ENCODE measurements at places on chromosomes 2 and 18. TPM values are rescaled to one million over a fixed set of nuclear protein-coding genes. Genes with fewer than 3 reads are reported as not detected.

The DTNA gene
- total RNA-seq = 0.33 TPM

The SPEG gene
- 0.35 TPM for total RNA-seq

The TMEM247 gene
- total RNA-seq = not detected

The SLC16A14 gene
- 0.52 TPM for total RNA-seq

The TRAK2 gene
- total RNA-seq = 19.2 TPM

DNA sequence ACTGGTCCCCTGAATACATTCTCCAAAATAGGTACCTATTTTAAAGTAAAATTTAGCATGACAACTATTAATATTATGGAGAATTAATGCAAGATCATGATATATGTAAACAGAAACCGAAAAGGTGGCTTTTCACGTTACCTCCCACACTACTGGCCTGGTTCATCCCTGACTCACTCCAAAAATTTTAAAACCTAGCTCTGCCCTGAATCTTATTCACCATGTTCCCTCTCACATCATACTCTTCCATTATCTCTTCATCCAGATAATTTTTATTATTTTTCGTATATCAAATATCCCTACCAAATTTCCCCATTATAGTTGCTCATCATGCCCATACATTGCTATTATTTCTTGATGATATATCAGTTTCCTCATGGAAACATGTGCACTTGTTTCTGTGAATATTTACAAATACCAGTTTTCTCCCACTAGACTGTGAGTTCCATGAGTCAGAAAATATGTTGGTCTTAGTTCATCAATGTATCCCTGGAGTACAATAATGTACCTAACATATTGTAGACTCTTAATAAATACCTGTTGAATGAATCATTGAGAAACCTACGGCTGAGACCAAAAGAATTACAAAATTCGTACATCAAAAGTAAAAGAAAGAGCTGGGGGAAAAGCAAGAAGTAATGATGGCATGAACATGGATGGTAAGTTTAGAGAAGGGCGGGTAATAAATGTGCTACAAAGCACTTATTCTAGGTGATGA, 360.1 kb upstream of the CHAC2 start:
- H3K36me3 ChIP-seq = no peaks in the 10 kb centered on the region
- no peaks in the 10 kb centered on the region for H3K27me3 ChIP-seq
- H3K27ac ChIP-seq = no peak overlapping the region

DNA sequence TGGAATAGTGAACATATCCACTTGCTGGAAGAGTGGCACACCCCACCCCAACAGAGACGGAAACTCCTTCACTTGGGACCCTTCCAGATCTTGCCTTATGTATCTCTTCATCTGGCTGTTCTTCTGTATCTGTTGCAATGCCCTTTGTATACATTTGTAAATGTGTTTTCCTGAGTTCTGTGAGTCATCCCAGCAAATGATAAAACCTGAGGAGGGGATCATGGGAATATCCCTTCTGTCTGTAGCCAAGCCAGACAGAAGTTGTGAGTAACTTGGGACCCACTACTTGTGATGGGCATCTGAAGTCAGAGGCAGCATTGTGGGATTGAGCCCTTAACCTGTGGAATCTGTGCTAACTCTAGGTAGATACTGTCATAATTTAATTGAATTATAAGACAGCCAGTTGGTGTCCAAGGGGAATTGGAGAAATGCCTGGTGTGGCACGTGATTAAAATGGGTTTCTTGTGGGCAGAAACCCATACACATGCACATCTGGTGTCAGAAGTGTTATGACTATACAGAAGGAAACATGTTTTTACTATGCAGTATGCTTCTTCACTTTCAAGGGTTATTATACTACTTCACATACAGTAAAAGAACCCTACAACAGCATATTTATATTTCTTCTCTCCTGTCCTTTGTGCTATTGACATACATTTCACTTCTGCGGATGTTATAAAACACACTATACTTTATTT, 32.3 kb upstream of the TMEM247 start:
- H3K27me3 ChIP-seq = peaks cover 3% of the 10 kb centered on the region
- no peaks in the 10 kb centered on the region for H3K36me3 ChIP-seq
- H3K4me1 ChIP-seq = no peaks in the 10 kb centered on the region
- H3K27ac ChIP-seq = no peak overlapping the region

GRCh38 chr2:223797037-223797436, 40.3 kb downstream of the AP1S3 start:
- no peaks in the 10 kb centered on the region for H3K27me3 ChIP-seq
- DNase-seq = no peak
- no peak overlapping the region for H3K4me3 ChIP-seq
- H3K36me3 ChIP-seq = no peaks in the 10 kb centered on the region
- H3K4me1 ChIP-seq = peaks cover 3% of the 10 kb centered on the region

GRCh38 chr18:4640349-4641012, 185.4 kb upstream of the DLGAP1 start:
- H3K27ac ChIP-seq = no peak overlapping the region
- H3K36me3 ChIP-seq = no peaks in the 10 kb centered on the region
- H3K4me3 ChIP-seq = no peak overlapping the region
- DNase-seq = no peak
- H3K4me1 ChIP-seq = no peaks in the 10 kb centered on the region

DNA sequence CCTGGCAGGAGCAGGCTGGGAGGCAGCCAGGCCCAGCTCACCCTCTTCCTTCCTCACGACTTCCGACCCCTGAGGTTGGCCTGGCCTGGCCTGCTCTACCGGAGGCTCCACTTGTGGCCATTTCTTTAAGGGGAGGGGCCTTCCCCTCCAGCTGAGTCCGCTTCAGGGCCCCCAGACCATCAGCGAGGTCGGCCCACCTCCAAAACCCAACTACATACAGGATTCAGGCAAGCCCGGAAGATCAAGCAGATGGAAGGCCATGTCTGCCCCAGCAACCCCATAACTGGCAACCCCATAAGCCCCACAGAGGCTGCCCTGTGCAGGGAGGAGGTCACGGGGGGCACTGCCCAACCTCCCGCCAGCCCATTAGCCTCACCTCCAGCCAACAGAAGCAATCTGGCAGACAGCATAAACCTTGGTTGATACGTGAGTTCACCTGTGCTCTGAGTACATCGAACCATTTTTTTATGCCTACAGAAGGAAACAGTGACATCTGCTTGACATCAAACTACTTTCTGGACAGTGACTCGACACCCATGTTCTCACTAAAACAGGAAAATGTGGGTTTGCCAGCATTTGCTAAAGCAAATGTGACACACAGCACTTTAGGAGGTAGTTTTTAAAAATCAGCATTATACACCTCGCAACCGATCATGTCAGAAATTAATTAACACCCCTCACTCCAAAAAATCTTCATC, 98.9 kb downstream of the EIPR1 start:
- no peaks in the 10 kb centered on the region for H3K27me3 ChIP-seq
- no peak for DNase-seq
- peaks cover 3% of the 10 kb centered on the region for H3K36me3 ChIP-seq
- H3K27ac ChIP-seq = no peak overlapping the region
- H3K4me1 ChIP-seq = peaks cover 3% of the 10 kb centered on the region

GRCh38 chr2:95301876-95302641, 4.9 kb downstream of the KCNIP3 start:
- no peak overlapping the region for H3K4me3 ChIP-seq
- H3K27ac ChIP-seq = no peak overlapping the region
- H3K4me1 ChIP-seq = no peaks in the 10 kb centered on the region
- no peaks in the 10 kb centered on the region for H3K27me3 ChIP-seq
- no peak for DNase-seq
- H3K36me3 ChIP-seq = no peaks in the 10 kb centered on the region

GRCh38 chr2:35708411-35708923, 647.1 kb upstream of the CRIM1 start:
- H3K36me3 ChIP-seq = no peaks in the 10 kb centered on the region
- no peak overlapping the region for H3K27ac ChIP-seq
- no peaks in the 10 kb centered on the region for H3K27me3 ChIP-seq
- H3K4me3 ChIP-seq = no peak overlapping the region

GRCh38 chr2:98710734-98711133, 20.2 kb downstream of the MGAT4A start:
- no peak overlapping the region for H3K27ac ChIP-seq
- H3K4me1 ChIP-seq = peaks cover 20% of the 10 kb centered on the region
- no peak for DNase-seq
- no peaks in the 10 kb centered on the region for H3K27me3 ChIP-seq

Measured in natural killer cell (primary cell).